SJCRH30 (cell line): ENCODE measurements at places on chromosomes 5 and 9. TPM values are rescaled to one million over a fixed set of nuclear protein-coding genes. Genes with fewer than 3 reads are reported as not detected.

Gene FRRS1L
- total RNA-seq, result 0.02 TPM in 1 of 2 replicates, not detected in the other

DNA sequence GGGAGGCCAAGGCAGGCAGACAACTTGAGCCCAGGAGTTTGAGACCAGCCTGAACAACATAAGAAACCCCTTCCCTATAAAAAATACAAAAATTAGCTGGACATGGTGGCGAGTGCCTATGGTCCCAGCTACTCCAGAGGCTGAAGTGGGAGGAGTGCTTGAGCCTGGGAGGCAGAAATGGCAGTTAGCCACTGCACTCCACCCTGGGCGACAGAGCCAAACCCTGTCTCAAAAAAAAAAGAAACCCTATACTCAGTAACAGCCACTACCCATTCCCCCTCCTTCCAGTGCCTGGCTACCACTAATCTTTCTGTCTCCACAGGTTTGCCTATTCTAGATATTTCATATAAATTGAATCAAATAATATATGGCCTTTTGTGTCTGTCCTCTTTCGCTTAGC is 14.3 kb upstream of the SIL1 start:
- no peaks in the 10 kb centered on the region for H3K36me3 ChIP-seq
- H3K4me3 ChIP-seq, result no peak overlapping the region
- H3K27ac ChIP-seq, result no peak overlapping the region

DNA sequence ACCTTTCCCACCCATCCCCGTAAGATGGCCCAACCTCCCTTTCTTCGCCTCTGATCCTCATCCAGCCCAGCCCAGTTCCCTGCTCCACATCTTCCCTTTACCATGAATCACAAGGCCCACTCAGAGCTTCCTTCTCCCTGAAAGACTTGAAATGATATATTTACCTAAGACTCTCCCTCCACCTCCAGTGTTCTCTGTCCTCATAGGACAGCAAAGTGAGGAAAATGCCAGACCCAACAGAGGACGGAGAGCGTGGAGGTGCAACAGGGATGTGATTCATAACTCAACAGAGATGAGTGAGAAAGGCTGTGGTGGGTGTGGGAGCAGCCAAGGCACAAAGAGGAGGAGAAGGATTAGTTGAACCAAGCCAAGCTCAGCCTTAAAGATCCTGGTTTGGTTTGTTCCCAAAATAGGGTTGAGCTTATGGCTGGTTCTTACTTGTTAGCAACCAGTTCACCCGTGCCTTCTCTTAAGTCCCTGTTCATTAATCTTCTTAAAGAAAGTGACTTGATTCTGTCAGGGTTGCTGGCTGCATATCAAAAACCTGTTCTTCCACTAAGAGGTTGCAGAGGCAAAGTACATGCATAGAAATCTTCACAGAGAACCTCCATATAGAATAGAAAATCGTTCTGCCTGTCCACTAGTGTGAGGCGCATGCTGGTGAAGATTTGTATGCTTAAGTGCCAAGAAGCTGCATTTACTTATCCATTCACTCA is 183.2 kb downstream of the ACTL7B start:
- no peak overlapping the region for H3K27ac ChIP-seq
- no peak for DNase-seq
- no peaks in the 10 kb centered on the region for H3K27me3 ChIP-seq
- no peaks in the 10 kb centered on the region for H3K4me1 ChIP-seq

Gene KIF4B
- 0.02 and 0.03 TPM in 2 replicates for total RNA-seq

DNA sequence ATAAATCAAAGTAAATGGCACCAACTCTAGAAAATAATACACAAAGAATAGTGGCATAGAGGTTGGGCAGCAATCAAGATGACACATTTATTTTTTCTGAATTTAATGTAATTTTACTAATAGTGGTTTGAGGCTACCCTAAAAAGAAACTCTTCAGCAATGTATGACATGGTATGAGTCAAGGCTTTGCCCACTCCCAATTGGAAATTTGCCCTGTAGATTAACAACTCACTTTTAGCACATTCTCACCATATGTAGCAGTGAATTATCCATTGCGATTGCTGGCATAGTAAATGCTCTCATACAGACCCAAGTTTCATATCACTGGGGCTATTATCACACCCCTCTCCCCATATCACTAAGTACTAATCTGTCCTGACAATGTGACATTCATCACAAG is 832.1 kb upstream of the ZNF608 start:
- no peaks in the 10 kb centered on the region for H3K4me1 ChIP-seq
- no peak for DNase-seq
- no peaks in the 10 kb centered on the region for H3K36me3 ChIP-seq
- no peak overlapping the region for H3K27ac ChIP-seq
- no peak overlapping the region for H3K4me3 ChIP-seq

DNA sequence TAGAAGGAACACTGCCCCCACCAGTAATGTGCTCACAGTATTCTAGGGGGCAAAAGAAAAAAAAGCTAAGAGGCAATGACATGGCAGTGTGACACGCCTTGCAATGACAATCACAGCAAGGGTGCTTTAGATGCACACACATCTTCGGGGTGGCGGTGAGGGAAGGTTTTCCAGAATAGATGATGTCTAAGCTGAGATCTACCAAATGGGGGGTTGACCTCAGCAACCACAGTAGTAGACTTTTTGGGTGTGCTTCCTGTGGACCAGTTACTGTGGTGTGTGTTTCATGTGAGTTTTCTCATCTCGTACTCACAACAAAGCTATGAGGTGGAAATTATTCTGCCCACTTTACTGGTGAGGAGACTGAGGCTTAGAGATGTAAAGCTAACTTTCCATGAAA is 10.2 kb upstream of the IL12B start:
- H3K4me3 ChIP-seq, result no peak overlapping the region
- no peaks in the 10 kb centered on the region for H3K36me3 ChIP-seq
- H3K4me1 ChIP-seq, result peaks cover 4% of the 10 kb centered on the region; the same call in 1 of the 2 replicates
- no peak overlapping the region for H3K27ac ChIP-seq
- H3K27me3 ChIP-seq, result no peaks in the 10 kb centered on the region

DNA sequence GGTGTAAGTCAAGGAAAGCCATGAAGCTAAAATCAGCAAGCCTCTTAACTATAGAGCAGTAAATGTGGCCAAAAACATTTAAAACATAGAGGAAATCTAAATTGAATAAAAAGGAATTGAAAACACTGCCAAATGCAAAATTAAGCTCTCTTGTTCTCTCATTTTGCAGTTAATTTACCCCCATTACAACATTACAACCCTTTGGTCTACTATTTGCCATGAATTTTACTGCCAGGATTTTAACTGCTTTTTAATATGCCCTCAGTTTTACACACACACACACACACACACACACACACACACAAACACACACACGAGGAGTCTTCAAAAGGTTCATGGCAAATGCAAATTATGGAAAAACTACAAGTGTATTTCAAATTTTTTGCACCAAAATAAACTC is 91.4 kb upstream of the ACO1 start:
- DNase-seq, result no peak
- H3K4me3 ChIP-seq, result no peak overlapping the region
- no peaks in the 10 kb centered on the region for H3K27me3 ChIP-seq
- no peaks in the 10 kb centered on the region for H3K36me3 ChIP-seq
- no peak overlapping the region for H3K27ac ChIP-seq

- peaks cover 54% of the 10 kb centered on the region for H3K4me1 ChIP-seq
- H3K27me3 ChIP-seq, result no peaks in the 10 kb centered on the region
- H3K36me3 ChIP-seq, result no peaks in the 10 kb centered on the region
- no peak overlapping the region for H3K4me3 ChIP-seq
- H3K27ac ChIP-seq, result no peak overlapping the region
Measured at GRCh38 chr5:135266975-135267374, 132.1 kb downstream of the MACROH2A1 start.

- H3K27me3 ChIP-seq, result no peaks in the 10 kb centered on the region
- no peak overlapping the region for H3K4me3 ChIP-seq
- no peak overlapping the region for H3K27ac ChIP-seq
- H3K4me1 ChIP-seq, result no peaks in the 10 kb centered on the region
Measured at GRCh38 chr9:137879566-137880150, 2.1 kb downstream of the CACNA1B start.

DNA sequence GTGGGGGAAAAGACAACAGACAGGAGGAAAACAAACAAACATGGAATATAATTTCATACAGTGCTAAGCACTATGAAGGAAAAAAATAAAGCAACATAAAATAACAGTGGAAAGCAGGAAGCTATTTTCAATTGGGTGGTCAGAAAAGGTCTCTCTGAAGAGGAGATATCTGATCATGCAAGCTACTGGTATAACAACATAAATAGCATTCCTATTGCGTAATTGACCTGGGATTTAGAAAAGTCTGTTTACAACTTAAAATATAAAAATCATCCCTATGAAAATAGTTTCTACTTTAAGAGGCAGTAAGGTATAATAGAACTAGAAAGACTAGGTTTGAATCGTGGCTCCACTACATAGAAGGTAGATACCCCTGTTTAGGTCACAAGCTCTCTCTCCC is 61.4 kb downstream of the FBXW11 start:
- H3K36me3 ChIP-seq, result no peaks in the 10 kb centered on the region
- no peak overlapping the region for H3K4me3 ChIP-seq
- DNase-seq, result no peak
- no peak overlapping the region for H3K27ac ChIP-seq

Gene PCDHGA12
- total RNA-seq, result 1.2 and 1.4 TPM in 2 replicates

Gene PCDHA10
- total RNA-seq, result 0.05 and 0.16 TPM in 2 replicates

DNA sequence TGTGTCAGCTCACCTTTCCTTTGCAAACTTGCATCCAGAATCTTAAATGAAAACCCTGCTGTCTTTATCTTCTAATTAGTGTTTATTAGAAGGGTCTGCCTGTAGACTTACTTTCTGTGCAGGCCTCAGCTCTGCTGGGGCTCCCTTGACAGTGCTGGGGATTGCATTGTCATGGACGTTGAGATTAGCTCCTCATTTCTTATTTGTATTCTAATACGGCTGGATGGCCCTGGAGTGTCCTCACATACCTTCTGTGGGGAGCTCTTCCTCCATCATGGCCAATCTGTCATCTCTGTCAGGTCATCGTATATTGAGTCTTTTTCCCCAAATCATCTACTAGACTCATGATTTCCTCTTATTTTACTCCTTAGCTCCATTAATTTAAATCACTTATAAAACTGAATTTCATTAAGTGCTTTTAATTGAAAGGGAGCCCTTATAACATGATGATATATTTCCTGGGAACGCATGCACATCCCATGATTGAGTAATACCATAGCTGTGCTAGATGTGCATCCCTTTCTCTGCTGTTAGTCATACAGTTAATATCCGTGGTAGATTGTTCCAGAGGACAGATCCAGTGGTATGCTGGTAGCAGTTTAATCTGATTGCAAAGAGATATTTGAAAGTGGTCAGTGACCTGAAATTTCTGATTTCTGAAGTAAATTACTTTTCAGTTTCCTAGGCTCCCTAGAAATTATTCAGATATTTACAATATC is 61.6 kb downstream of the ICE1 start:
- no peak overlapping the region for H3K4me3 ChIP-seq
- no peak for DNase-seq
- H3K36me3 ChIP-seq, result no peaks in the 10 kb centered on the region
- peaks cover 16% of the 10 kb centered on the region for H3K4me1 ChIP-seq
- H3K27me3 ChIP-seq, result no peaks in the 10 kb centered on the region
- no peak overlapping the region for H3K27ac ChIP-seq

Gene LCN9
- total RNA-seq, result not detected in 2 replicates

Gene CDKN2B-AS1
- total RNA-seq, result 8.4 TPM in 2 replicates

Gene PSMD5
- 49.0 and 54.1 TPM in 2 replicates for total RNA-seq

DNA sequence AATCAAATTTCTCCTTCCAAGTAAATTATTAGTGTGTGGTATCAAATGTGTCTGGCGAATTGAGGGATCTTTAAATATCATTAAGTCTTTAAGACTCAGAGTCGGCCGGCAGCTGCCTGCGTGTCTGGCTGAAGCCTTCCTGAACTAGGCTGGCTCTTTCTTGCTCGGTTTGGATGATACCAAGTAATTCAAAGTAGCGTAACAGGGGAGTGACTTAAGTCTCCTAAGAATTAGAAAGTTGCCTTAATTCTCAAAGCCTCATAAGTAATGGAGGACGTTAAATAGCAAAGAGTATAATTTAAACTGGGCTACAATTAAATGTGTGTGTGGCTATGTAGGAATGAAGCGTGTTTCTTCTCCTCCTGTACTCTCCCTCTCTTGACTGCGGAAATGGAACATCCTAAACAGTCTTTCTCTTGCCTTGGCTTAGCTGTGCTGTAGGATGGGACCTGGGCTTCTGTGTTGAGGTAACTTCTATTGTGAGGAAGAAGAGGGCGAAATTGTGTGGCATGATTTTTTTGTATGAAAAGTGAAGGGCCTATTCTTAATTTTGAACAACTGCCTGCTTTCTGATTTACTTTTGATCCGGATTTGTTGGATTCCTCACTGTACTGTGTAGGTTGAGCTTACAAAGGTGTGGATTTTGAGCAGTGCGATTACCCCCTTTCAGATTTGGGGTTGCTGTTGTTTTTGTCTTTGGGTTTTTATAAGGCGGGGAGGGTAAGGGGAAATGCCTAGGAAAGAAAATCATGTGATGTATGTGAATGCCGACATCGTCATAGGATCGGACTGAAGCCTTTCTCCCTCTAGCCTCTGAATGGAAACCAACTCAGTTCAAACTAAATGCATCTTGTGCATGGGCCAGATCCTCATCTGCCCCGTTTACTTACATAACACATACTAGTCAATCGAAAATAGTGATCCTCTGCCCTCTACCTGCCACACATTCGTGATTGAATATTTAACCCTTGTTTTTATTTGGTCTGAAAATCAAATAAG is 29.9 kb downstream of the CPEB4 start:
- peak; percentile 70 for DNase-seq
- peak overlapping the region; percentile 69 for H3K4me3 ChIP-seq
- H3K4me1 ChIP-seq, result peaks cover 24% of the 10 kb centered on the region
- H3K27ac ChIP-seq, result peak overlapping the region; percentile 96
- H3K27me3 ChIP-seq, result no peaks in the 10 kb centered on the region

Gene MYOT
- not detected in 2 replicates for total RNA-seq

GRCh38 chr5:36239370-36240293 is 2.1 kb downstream of the NADK2 start:
- H3K27me3 ChIP-seq, result no peaks in the 10 kb centered on the region
- peak overlapping the region; percentile 68 for H3K4me3 ChIP-seq
- no peaks in the 10 kb centered on the region for H3K36me3 ChIP-seq
- H3K27ac ChIP-seq, result peak overlapping the region; percentile 81; the same call in 1 of the 2 replicates

Gene FREM1
- 10.4 and 12.4 TPM in 2 replicates for total RNA-seq

- H3K27me3 ChIP-seq, result no peaks in the 10 kb centered on the region
- DNase-seq, result peak; percentile 9
- H3K4me3 ChIP-seq, result no peak overlapping the region
- H3K4me1 ChIP-seq, result peaks cover 12% of the 10 kb centered on the region
- H3K27ac ChIP-seq, result no peak overlapping the region; the same call in 1 of the 2 replicates
- no peaks in the 10 kb centered on the region for H3K36me3 ChIP-seq
Measured at GRCh38 chr5:106331415-106331814, 1339.3 kb downstream of the EFNA5 start.

Gene CARD6
- 2.7 and 3.0 TPM in 2 replicates for total RNA-seq

DNA sequence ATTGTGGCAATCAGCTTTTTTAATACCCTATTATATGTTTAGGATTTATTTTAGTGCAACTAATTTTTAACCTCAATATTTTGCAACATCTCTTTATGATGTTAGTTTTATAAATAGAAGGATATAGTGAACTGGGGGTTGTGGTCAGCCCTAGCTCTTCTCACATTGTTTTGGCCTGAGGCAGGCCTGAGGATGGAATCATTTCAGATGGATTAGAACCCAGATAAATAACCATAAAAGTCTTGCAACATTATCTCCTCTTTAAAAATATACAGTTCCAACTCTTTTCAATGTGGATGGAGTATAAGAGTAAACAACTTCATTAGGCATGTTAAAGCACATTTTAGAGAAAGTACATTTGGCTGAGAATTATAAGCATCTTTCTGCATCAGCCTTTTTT is 522.7 kb downstream of the NR2F1-AS1 start:
- H3K4me1 ChIP-seq, result no peaks in the 10 kb centered on the region
- H3K4me3 ChIP-seq, result no peak overlapping the region
- H3K36me3 ChIP-seq, result no peaks in the 10 kb centered on the region
- no peaks in the 10 kb centered on the region for H3K27me3 ChIP-seq

GRCh38 chr9:125536776-125537175 is 170.2 kb downstream of the MAPKAP1 start:
- H3K27ac ChIP-seq, result no peak overlapping the region
- no peaks in the 10 kb centered on the region for H3K27me3 ChIP-seq
- no peak overlapping the region for H3K4me3 ChIP-seq
- H3K36me3 ChIP-seq, result peaks cover 2% of the 10 kb centered on the region; the same call in 1 of the 2 replicates
